ENCODE measurements at places on chromosomes 16 and 17.
A peak's percentile ranks its signal among the peaks of the same experiment; 100 is the strongest.

DNA sequence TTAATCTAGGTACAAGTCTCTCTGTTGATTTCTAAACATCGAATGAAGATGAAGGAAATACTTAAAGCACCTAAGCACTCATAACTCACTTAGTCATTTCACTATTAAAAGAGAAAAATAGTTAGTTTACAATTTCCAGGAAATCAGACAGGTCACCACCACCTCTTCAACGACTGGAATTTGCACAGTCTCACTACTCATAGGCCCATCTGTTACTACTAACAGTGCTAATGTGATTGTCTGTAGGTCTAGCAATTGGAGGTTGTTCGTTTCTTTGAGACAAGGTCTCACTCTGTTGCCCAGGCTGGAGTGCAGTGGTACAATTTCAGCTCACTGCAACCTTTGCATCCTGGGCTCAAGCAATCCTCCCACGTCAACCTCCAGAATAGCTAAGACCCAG is 444.6 kb downstream of the MAF start:
- no peak for DNase-seq

GRCh38 chr16:66379571-66379941 is 13.1 kb downstream of the CDH5 start:
- DNase-seq, result no peak

DNA sequence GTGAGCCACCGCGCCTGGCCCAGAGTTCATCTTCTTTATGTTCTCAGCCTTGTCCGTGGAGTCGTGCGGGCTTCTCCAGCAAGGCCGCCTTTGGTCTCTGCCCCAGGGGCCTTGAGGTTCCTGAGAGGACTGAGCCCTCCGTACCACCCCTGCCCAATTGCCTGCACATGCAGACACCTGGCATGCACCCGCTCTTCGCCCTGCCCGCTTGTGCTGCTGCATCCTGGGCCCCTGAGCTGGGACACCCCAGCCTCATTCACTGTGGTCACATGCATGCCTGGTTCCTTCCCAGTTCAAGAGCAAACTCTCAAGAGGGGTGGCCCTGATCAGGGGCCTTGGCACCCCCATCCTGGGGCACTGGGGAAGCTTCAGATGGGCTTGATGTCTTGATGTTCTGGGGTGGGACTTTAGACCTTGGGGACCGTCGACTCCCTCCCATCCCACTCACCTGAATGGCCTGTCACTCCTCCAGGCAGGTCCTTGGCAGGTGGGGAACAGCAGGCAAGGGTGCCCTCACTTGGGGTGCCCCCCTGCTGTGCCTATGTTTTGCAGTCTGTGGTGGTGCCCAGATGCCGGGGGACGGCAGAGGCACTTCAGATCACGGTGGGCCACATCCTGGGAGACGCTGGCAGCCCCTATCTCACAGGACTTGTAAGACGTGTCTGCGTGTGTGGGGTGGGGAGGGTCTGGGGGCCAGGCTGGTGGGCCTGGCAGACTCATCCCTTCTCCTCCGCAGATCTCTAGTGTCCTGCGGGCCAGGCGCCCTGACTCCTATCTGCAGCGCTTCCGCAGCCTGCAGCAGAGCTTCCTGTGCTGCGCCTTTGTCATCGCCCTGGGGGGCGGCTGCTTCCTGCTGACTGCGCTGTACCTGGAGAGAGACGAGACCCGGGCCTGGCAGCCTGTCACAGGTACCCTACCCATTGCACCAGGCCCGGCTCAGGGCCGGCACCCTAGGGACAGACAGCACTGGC is 12.7 kb upstream of the SPNS2 start:
- no peak for DNase-seq

- DNase-seq, result no peak
Observed at GRCh38 chr17:6102615-6103014, 32.4 kb downstream of the WSCD1 start.

GRCh38 chr17:34377078-34377823 is 14.2 kb upstream of the CCL1 start:
- DNase-seq, result peak; percentile 80

DNA sequence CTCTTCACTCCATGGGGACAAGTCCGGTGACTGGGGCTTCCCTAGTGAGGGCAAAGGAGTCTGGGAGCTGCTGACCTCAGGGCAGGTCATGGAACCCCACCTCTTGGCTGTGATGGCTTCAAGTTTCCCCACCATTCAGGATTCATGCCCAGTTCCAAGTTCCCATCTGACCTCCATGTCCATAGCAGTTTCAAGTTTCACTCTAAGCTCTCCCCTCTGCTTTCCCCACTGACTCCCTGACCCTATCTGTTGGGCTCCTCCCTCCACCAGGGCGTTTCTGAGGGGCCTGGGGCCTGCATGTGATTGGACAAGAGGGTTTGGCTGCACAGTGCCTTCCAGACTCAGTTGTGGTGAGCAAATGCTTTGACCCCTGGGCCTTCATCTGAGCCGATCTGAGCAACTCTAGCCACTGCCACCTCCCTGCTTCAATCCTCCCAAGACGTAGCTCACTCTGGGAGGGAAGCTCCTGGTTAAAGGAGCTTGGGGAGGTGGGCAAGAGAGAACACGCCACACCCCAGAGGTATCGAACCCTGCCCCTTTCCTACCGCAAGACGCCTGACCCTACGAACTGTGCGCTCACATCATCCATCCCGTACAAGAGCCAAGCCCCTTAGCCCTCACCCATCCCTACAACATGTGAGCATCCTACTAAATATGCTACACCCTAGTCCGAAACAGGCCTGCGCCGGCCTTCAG is 8.3 kb downstream of the ZNF629 start:
- no peak for DNase-seq

DNA sequence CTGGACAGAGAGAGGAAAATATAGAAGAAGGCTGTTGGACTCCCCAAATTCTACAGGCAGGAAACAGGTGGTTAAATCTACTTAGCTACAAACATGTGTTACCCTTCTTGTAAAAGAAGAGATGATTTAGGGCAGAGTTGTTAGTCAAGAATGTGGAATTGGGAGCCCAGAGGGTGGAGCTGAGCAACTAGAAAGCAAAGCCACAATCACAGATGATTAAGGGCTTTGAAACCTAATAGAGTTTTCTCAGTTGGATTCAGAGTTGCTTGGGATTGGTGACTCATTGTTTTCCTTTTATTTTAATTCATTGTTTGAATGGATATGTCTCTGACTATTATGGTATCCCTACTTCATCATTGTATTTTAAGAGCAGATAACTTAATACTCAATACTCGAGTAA is 6.2 kb downstream of the ACSM5 start:
- DNase-seq, result no peak

DNA sequence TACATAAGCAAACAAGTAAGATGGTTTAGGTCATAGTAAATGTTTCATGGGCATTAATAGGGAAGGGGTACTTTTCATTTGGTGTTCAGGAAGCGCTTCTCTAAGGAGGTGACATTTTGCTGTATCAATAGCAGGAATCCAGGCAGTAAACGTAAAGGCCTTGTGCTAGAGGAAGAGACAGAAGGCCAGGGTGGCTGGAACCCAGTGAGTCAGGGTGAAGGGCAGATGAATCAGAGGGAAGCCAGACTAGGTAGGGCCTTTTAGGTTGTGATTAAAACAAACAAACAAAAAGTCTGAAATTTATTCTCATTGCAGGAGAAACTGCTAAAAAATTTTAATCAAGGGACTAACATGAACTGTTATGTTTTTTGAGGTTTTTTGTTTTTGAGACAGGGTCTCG is 6.5 kb downstream of the BMERB1 start:
- no peak for DNase-seq

DNA sequence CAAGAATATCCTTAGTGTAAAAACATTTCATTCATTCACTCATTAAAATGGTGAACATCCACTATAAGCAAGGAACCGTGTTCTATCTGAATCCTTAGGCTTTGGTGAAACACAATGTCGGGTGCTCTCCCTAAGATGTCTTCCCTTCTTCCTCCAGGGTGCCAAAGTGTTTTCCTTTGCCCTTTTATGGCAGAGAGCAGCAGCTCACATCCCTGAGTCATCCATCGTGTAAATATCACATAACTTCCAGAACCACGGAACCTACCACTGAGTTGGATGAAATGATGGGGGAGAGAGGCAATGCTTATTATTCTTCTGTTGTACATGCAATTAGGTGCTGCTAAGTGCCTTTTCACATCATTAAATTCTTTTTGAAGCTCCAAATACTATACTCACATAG is 50.2 kb downstream of the DNAH3 start:
- no peak for DNase-seq

GRCh38 chr17:76593384-76593826 is 7.7 kb upstream of the ST6GALNAC2 start:
- DNase-seq, result no peak

- no peak for DNase-seq
Observed at GRCh38 chr16:66066404-66066803, 300.1 kb upstream of the CDH5 start.

DNA sequence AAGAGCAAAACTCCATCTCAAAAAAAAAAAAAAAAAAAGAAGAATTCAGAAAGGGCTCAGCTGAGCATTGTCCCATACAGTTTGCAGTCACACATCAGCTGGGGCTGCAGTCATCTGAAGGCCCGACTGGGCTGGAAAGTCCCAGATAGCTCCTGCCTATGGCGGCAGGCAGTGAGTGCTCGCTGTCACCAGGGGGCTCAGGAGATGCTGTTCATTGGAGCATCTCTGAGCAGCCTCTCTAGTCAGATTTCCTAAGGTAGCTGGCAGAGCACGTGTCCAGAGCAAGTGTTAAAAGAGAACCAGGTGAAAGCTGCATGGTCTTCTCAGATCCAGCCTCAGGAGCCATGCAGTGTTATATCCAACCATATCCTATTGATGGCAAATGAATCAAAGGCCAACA is 75.8 kb downstream of the WSCD1 start:
- no peak for DNase-seq

DNA sequence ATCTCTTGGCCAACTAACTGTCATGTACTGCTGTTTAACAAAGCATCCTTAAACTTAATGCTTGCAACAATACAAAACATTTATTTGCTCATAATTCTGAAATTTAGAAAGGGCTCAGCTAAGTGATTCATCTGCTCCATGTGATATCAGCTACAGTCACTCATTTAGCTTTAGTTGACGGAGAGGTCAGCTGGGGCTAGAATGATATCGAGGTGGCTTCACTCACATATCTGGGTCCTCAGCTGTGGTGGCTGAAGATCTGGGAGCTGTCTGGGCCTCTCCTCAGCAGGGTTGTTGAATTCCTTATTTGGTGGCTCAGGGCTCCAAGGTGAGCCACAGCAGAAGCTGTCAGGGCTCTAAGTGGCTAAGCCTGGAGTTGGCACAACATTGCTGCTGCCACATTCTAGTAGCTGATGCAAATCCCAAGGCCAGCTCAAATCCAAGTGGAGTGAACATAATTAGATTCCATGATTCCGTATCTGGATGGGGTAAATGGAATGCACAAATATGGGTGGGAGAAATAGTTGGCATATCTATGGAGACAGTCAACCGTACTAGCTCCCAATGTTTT is 62.8 kb downstream of the HS3ST3A1 start:
- DNase-seq, result no peak

GRCh38 chr17:36089888-36090836 is at the start of gene CCL3:
Gene CCL3, minus strand, starts transcription at chr17:36090143. Its CDS starts 85 bp downstream, at chr17:36090058.
- DNase-seq, result peak; percentile 98

DNA sequence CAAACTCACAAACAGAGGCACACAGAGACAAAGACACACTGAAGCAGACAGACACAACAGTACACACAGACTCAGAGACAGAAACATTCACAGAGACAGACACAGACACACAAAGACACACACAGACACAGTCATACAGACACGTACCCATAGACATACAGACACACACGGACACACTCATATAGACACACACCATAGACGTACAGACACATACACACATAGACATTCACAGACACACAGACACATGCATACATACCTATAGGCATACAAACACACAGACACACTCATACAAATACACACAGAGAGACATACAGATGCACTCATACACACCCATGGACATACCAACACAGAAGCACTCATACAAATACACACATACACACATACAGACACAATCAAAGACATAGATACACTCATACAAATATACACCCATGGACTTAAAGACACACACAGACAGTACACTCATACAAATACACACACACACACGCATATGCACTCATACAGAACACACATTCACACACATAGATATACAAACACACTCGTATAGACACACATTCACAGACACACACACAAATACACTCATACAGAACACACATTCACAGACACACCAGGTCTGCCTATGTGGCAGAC is 19.9 kb upstream of the MRTFB start:
- no peak for DNase-seq

- peak; percentile 13 for DNase-seq
Observed at GRCh38 chr17:71085238-71086033, 916.1 kb downstream of the KCNJ2 start.

- no peak for DNase-seq
Observed at GRCh38 chr17:18953231-18953728, 1.3 kb downstream of the SLC5A10 start.

- peak; percentile 83 for DNase-seq
Observed at GRCh38 chr17:78421534-78422266, 43.3 kb downstream of the PGS1 start.

DNA sequence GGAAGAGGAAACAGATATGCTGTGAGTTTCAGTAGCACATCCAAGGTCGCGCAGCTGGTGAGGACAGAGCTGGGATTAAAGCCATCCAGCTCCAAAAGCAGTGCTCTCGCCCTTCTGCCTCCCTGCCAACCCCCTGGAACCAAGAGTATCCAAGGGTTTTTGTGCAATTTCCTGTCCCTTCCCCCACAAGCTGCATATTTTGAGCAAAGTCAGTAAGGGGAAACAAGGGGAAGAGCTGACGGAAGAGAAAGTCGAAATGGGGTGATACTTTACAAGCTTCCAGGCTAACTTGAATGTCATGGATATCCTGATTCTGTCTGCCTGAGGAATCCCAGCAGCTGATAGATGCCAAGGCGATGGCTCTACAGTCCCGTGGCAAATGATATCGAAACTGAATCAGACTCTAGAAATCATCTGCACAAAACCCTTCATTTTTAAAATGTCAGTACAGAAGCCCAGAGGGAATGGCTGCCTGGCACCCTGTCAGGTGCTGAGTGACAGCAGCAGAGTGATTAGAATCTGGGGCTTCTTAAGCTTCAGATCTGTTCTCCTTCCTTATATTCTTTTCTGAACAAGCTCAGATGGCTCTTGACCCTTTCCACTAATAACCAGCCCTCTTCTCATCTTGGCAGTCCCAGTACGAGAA is 42.9 kb upstream of the TEKT3 start:
- no peak for DNase-seq

DNA sequence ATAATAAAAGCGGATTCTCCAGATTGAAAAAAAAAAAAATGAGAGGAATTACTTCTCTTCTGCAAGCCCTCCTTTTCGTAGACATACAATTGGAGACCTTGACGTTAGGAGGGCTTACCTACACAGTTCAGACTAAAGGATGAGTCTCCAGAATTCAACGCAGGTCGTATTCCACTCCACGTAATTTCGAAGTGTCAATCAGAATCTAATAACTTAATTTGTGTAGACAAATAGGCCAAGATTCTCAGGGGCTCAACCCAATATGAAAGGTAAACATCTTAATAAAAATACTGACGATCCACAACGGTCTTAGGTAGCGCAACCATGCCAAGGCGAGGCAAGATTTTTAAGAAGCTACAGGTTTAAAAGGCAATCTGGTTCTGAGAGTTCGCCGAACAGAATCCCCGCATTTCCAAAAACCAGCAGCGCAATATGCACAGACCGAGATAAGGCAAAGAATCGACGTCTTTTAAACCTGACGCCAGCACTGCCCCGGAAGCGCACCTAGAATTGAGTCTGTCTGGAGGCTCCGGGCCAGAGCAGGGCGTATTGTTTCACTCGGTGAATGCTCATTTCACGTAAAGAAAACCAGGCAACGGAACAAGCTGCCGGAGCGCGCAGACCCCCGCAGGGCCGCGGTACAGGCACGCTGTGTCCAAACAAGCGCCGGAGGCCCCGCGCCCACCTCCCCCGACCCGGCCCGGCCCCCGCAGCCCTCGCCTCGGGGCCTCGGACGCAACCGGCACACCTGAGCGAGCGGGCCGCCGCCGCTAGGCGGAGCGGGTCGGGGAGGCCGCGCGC is 623 bp downstream of the MBTPS1 start:
- peak; percentile 31 for DNase-seq
